SJSA1 (cell line): ENCODE measurements at places on chromosomes 12 and 14. TPM values are rescaled to one million over a fixed set of nuclear protein-coding genes. Genes with fewer than 3 reads are reported as not detected.

The FMNL3 gene
- 12.9 and 19.2 TPM in 2 replicates for total RNA-seq

The SLC38A6 gene
- total RNA-seq, result 16.8 and 22.8 TPM in 2 replicates

The IGFBP6 gene
- total RNA-seq, result 58.0 and 64.5 TPM in 2 replicates

The DNAJC22 gene
- total RNA-seq, result 6.3 and 9.6 TPM in 2 replicates

DNA sequence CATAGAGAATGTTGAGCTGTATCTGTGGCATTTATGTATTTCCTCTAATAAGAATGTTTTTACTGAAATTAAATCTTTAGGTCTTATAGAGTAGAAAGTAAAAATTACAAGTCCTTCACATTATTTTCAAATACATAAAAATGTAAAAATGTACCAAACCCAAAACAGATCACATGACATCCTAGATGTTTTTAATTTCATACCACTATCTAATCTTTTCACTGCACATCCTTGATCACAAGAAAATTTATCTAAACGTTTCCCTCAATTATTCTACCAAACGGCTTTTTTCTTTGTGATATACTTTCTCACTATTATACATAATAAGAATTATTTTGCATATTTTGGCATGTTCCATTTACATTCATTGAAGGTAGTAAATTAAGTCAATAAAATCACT, 18.3 kb downstream of the SGPP1 start:
- H3K4me3 ChIP-seq, result no peak overlapping the region
- peaks cover 4% of the 10 kb centered on the region for H3K36me3 ChIP-seq
- H3K27me3 ChIP-seq, result no peaks in the 10 kb centered on the region
- no peak for DNase-seq

GRCh38 chr12:27592548-27592947, 68.5 kb downstream of the PPFIBP1 start:
- no peak overlapping the region for H3K4me3 ChIP-seq
- H3K27ac ChIP-seq, result no peak overlapping the region
- no peaks in the 10 kb centered on the region for H3K36me3 ChIP-seq
- H3K27me3 ChIP-seq, result no peaks in the 10 kb centered on the region

DNA sequence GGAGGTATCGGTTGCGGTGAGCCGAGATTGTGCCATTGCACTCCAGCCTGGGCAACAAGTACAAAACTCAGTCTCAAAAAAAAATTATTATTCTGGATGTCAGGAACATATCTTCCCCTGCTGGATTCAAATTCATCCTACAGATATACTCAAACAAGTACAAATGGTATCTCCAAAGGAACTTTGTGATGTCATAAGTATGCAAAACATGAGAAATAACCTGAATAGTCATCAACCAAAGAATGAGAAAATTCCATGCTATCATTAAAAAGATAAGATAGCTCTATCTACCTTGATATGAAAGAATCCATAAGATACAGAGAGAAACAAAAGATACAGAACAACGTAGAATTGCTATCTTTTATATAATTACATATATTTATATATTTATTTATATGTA, 67.7 kb downstream of the EEA1 start:
- no peak for DNase-seq
- H3K27me3 ChIP-seq, result no peaks in the 10 kb centered on the region
- no peak overlapping the region for H3K27ac ChIP-seq
- H3K36me3 ChIP-seq, result peaks cover 28% of the 10 kb centered on the region
- no peaks in the 10 kb centered on the region for H3K4me1 ChIP-seq

- H3K27ac ChIP-seq, result no peak overlapping the region
- no peaks in the 10 kb centered on the region for H3K4me1 ChIP-seq
- H3K36me3 ChIP-seq, result no peaks in the 10 kb centered on the region
- no peak overlapping the region for H3K4me3 ChIP-seq
Measured at GRCh38 chr12:88623777-88624548, 43.7 kb upstream of the KITLG start.

- no peak for DNase-seq
- no peak overlapping the region for H3K4me3 ChIP-seq
- no peaks in the 10 kb centered on the region for H3K27me3 ChIP-seq
- no peaks in the 10 kb centered on the region for H3K36me3 ChIP-seq
- H3K27ac ChIP-seq, result no peak overlapping the region
- no peaks in the 10 kb centered on the region for H3K4me1 ChIP-seq
Measured at GRCh38 chr14:40096968-40097367, 664.7 kb upstream of the FBXO33 start.

DNA sequence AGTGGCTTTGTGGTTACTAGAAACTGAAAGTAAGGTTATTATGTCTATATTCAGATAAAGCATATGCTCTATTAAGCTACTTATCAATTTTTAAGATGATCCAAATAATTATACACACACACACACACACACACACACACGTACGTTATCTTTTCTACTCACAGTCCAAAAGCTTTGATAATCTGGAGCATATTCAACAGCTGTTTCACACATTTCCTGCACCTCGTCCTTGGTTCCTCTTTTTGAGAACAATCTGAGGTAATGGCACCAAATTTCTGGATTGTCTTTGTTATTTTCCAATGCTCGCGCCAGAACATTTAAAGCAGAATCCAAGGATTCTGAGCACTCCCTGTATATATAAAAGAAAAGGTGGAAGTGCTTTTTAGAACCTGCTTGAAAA, 37.5 kb downstream of the ZFC3H1 start:
- no peaks in the 10 kb centered on the region for H3K4me1 ChIP-seq
- no peaks in the 10 kb centered on the region for H3K27me3 ChIP-seq
- H3K27ac ChIP-seq, result no peak overlapping the region
- peaks cover 95% of the 10 kb centered on the region for H3K36me3 ChIP-seq

DNA sequence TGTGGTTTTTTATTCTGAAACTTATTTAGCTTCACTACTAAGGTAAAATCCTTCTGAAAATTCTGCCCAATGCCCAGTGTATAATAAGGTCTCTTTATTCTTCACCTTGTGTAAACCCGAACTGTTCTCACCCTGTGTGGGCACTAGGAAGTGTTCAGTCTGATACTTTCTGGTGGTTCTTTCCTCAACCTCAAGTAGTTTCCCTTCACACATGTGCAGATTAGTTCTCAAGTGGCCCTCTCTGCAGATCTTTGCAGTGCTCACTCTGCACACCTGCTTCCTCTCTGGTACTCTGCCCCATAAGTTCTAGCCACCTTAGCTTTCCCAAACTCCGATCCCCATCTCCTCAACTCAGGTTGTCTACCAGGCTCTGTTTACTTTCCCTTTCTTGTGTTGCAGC, 61.6 kb downstream of the RAD51B start:
- no peak overlapping the region for H3K27ac ChIP-seq
- H3K4me1 ChIP-seq, result no peaks in the 10 kb centered on the region
- no peak for DNase-seq
- no peaks in the 10 kb centered on the region for H3K27me3 ChIP-seq

- no peaks in the 10 kb centered on the region for H3K27me3 ChIP-seq
- DNase-seq, result peak; percentile 10
- peak overlapping the region; percentile 20 for H3K27ac ChIP-seq
- H3K4me3 ChIP-seq, result no peak overlapping the region
- no peaks in the 10 kb centered on the region for H3K36me3 ChIP-seq
- peaks cover 51% of the 10 kb centered on the region for H3K4me1 ChIP-seq
Measured at GRCh38 chr14:68550338-68550715, 242.5 kb downstream of the ZFP36L1 start.

- no peak overlapping the region for H3K27ac ChIP-seq
- DNase-seq, result no peak
- no peaks in the 10 kb centered on the region for H3K36me3 ChIP-seq
Measured at GRCh38 chr12:64506955-64507354, 55.0 kb downstream of the TBK1 start.

- H3K27me3 ChIP-seq, result no peaks in the 10 kb centered on the region
- H3K36me3 ChIP-seq, result no peaks in the 10 kb centered on the region
- no peak overlapping the region for H3K4me3 ChIP-seq
- no peak overlapping the region for H3K27ac ChIP-seq
- H3K4me1 ChIP-seq, result no peaks in the 10 kb centered on the region
Measured at GRCh38 chr12:114499338-114499737, 93.4 kb upstream of the TBX5 start.

GRCh38 chr12:39341179-39341578, 101.7 kb downstream of the KIF21A start:
- no peaks in the 10 kb centered on the region for H3K36me3 ChIP-seq
- H3K4me1 ChIP-seq, result no peaks in the 10 kb centered on the region
- no peak overlapping the region for H3K27ac ChIP-seq
- no peaks in the 10 kb centered on the region for H3K27me3 ChIP-seq
- H3K4me3 ChIP-seq, result no peak overlapping the region
